ENCODE measurements at places on chromosomes 6 and 20.
A peak's percentile ranks its signal among the peaks of the same experiment; 100 is the strongest.

DNA sequence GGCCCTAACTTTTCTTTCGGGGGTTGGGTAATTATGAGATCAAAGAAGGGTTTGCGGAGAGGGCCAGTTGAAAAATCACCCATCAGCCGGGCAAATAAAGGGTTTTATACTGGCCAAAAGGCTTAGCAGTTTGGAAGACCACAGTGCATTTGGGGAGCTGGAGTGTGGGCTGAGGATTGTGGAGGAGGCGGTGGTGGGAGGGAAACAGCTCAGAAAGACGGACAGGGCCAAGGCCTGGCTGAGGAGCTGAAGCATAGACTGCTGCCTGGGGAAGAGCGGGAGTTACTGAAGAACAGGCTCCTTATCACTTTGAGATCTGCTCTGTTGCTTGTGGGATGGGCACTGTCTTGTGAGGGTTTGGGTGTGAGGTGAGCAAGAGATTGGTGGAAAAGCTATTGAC is 144.2 kb downstream of the CARMIL1 start:
- H3K4me1 ChIP-seq = no peaks in the 10 kb centered on the region
- no peaks in the 10 kb centered on the region for H3K27me3 ChIP-seq
- no peak overlapping the region for H3K4me3 ChIP-seq
- H3K27ac ChIP-seq = no peak overlapping the region
- no peak for DNase-seq

DNA sequence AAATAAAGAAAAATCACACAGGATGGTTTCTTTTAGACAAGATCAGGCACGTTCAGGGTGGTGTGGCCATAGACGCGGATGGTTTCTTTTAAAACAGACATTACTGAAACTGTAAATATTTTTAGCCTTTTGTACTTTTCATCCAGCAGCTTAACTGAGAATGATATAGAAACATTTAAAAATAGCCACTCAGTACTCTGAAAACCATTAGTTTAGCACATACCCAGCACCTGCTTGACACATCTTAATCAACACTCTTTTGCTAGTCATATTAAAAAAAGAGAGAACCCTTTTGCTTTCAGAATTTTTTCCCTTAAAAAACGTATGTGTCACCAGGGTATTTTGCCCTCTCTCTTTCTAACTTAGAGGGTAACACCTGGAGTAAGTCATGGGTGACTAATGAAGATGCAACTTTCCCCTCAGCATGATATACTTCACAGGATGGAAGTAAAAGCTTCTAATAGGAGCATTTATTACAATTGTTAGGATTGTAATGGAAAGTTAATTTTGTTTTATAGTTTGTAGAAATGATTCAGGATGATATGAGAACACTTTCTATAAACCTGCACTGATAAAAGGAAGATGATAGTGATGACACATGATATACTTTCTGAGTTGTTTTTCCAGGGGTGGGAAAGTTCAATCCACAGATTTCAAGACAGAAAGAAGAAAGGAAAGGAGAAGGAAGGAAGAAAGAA is 45.2 kb downstream of the BACH2 start:
- no peak for DNase-seq
- no peaks in the 10 kb centered on the region for H3K4me1 ChIP-seq
- H3K27ac ChIP-seq = no peak overlapping the region
- H3K27me3 ChIP-seq = no peaks in the 10 kb centered on the region

- peak overlapping the region; percentile 75 for H3K4me3 ChIP-seq
- no peaks in the 10 kb centered on the region for H3K4me1 ChIP-seq
- H3K27ac ChIP-seq = peak overlapping the region; percentile 94
- H3K27me3 ChIP-seq = no peaks in the 10 kb centered on the region
- DNase-seq = peak; percentile 80
- H3K36me3 ChIP-seq = peaks cover 16% of the 10 kb centered on the region
Observed at GRCh38 chr6:71420095-71420692, 131.6 kb downstream of the OGFRL1 start.

- H3K4me1 ChIP-seq = peaks cover 93% of the 10 kb centered on the region
- DNase-seq = peak; percentile 93
- no peaks in the 10 kb centered on the region for H3K36me3 ChIP-seq
- no peaks in the 10 kb centered on the region for H3K27me3 ChIP-seq
- H3K27ac ChIP-seq = peak overlapping the region; percentile 99
Observed at GRCh38 chr20:49583669-49584417, 15.9 kb upstream of the PTGIS start.

DNA sequence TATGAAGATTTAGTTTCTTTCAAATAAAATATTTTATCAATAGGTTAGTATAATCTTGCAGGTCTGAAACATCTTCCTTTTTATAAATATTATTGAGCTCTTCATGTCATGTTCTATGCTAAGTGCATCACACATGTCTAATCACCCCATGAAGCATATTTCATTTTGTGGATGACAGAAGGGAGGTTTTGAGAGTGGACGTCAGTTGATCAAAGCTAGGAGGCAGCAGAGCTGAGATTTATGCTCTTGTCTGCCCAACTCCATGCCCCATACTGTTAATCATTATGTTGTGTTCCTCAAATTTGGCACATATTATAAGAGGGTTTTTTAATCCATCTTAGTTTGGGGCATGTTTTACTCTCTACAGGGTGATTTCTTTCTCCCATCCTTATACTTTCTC is 22.7 kb downstream of the DSE start:
- H3K27ac ChIP-seq = no peak overlapping the region
- no peak overlapping the region for H3K4me3 ChIP-seq
- DNase-seq = no peak
- H3K36me3 ChIP-seq = no peaks in the 10 kb centered on the region
- H3K27me3 ChIP-seq = no peaks in the 10 kb centered on the region

GRCh38 chr6:37347670-37348111 is 6.1 kb upstream of the RNF8 start:
- H3K27ac ChIP-seq = no peak overlapping the region
- DNase-seq = no peak
- H3K36me3 ChIP-seq = no peaks in the 10 kb centered on the region
- H3K4me3 ChIP-seq = no peak overlapping the region
- no peaks in the 10 kb centered on the region for H3K27me3 ChIP-seq

DNA sequence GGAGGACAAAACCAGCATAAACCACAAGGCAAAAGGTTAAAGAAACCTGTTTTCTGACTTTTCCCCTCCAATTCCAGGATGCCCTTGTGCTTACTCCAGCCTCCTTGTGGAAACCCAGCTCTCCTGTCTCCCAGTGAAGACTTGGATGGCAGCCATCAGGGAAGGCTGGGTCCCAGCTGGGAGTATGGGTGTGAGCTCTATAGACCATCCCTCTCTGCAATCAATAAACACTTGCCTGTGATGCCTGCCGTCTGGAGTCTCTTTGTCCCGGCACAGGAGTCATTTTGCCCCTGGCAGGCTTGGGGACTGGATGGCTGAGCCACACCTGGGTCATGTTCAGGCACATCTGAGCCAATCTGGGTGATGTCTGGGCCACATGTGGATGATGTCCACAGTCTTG is 26.6 kb downstream of the BPIFB1 start:
- H3K4me1 ChIP-seq = no peaks in the 10 kb centered on the region
- no peak overlapping the region for H3K4me3 ChIP-seq
- no peaks in the 10 kb centered on the region for H3K27me3 ChIP-seq
- no peak for DNase-seq
- no peak overlapping the region for H3K27ac ChIP-seq

- no peak for DNase-seq
- no peak overlapping the region for H3K4me3 ChIP-seq
- no peaks in the 10 kb centered on the region for H3K27me3 ChIP-seq
- peaks cover 1% of the 10 kb centered on the region for H3K36me3 ChIP-seq
- H3K27ac ChIP-seq = no peak overlapping the region
Observed at GRCh38 chr6:21053612-21054011, 519.4 kb downstream of the CDKAL1 start.

DNA sequence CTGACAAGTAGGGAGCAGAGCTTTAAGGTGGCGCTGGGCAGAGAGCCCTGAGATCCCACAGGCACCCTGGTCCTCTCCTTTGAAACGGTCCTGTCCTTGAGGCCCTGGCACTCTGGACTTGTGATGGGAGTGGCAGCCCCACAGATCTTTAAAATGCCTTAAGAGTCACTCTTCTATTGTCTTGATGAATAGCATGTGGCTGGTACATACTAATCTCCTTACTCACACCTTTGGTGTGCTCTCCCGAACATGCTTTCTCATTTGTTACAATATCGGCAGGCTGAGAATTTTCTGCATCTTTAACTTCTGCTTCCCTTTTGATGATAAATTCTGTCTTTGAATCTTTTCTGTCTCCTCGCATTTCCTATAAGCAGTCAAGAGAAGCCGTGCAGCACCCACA is 333.8 kb downstream of the TFAP2A start:
- no peak for DNase-seq
- no peaks in the 10 kb centered on the region for H3K36me3 ChIP-seq
- no peaks in the 10 kb centered on the region for H3K4me1 ChIP-seq
- H3K27ac ChIP-seq = no peak overlapping the region
- peaks cover 3% of the 10 kb centered on the region for H3K27me3 ChIP-seq

- no peaks in the 10 kb centered on the region for H3K36me3 ChIP-seq
- DNase-seq = no peak
- H3K4me3 ChIP-seq = no peak overlapping the region
- peak overlapping the region; percentile 27 for H3K27ac ChIP-seq
- H3K27me3 ChIP-seq = no peaks in the 10 kb centered on the region
- H3K4me1 ChIP-seq = peaks cover 8% of the 10 kb centered on the region
Observed at GRCh38 chr20:13671916-13672378, 33.2 kb upstream of the TASP1 start.

GRCh38 chr6:108463784-108464183 is 96.9 kb upstream of the FOXO3 start:
- DNase-seq = no peak
- no peaks in the 10 kb centered on the region for H3K4me1 ChIP-seq
- H3K27me3 ChIP-seq = no peaks in the 10 kb centered on the region
- no peaks in the 10 kb centered on the region for H3K36me3 ChIP-seq
- no peak overlapping the region for H3K4me3 ChIP-seq

- no peaks in the 10 kb centered on the region for H3K36me3 ChIP-seq
- DNase-seq = no peak
- H3K4me1 ChIP-seq = no peaks in the 10 kb centered on the region
- no peaks in the 10 kb centered on the region for H3K27me3 ChIP-seq
Observed at GRCh38 chr20:35088231-35089145, 4.1 kb downstream of the TRPC4AP start.

DNA sequence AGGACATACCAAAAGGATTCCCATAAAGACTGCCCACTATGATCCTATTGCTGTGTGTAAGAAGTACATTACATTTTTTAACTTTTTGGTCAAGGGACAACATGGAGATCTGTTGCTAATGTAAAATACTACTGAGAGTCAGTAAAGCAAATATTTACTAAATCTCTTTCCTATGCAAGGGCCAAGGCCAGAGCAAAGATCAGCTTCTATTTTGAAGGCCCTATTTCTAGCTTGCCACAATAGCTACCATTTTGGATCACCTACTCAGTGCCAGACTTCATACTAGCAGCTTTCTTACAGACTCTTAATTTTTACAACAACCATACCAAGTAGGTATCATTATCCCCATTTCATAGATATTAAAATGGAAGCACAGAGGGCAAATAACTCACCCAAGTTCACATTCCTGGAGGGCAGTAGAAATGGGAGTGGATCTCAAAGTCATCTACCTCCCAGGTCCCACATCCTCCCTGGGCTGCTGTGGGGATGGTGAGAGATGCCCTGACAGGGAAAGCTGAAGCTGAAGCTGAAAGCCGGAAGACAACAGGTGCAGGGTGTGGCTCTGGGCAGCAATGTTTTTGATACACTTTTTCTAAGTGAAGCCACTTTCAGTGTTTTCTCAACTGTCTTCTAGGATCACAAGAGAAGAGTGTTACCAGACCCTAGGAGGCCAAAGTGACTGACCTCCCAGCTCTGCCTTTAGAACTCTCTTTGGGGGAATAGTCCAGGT is 321.2 kb downstream of the UBE3D start:
- no peaks in the 10 kb centered on the region for H3K4me1 ChIP-seq
- H3K27me3 ChIP-seq = no peaks in the 10 kb centered on the region
- H3K27ac ChIP-seq = no peak overlapping the region
- H3K4me3 ChIP-seq = no peak overlapping the region
- no peak for DNase-seq

GRCh38 chr6:53758496-53758895 is 36.3 kb upstream of the LRRC1 start:
- DNase-seq = no peak
- H3K4me1 ChIP-seq = no peaks in the 10 kb centered on the region
- no peak overlapping the region for H3K27ac ChIP-seq
- no peaks in the 10 kb centered on the region for H3K36me3 ChIP-seq

- no peak overlapping the region for H3K4me3 ChIP-seq
- no peak overlapping the region for H3K27ac ChIP-seq
- no peaks in the 10 kb centered on the region for H3K36me3 ChIP-seq
- no peak for DNase-seq
- H3K27me3 ChIP-seq = no peaks in the 10 kb centered on the region
- peaks cover 11% of the 10 kb centered on the region for H3K4me1 ChIP-seq
Observed at GRCh38 chr6:34906826-34907225, 17.8 kb downstream of the ANKS1A start.

DNA sequence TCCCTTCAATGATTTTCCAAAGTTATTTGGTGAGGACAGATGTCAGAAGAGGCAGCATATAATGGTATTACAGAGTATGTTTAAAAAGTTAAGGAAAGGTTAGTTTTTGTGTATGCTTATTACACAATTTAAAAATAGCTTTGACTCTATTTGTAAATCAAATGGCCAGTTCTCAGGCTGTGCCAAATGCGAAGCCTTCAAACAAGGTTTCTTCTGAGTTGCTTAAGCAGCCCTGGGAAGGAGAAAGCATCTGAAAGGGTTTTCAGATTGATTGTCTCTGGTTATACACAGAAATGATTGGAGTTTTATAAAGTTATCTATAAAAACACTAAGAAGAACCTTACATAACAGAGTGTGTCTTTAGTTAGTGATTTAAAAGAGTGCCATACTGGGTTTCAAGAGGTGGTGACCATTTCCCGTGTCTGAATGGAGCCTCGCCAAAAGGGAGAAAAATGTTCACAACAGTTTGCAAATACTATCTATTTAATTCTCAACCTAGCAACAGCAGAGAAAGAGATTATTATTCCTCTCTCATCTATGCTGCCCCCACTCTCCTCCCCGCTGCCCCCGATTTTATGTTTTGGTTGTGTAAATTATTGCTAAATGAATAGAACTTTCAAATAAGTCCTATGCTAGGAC is 16.7 kb downstream of the CD109 start:
- no peak overlapping the region for H3K4me3 ChIP-seq
- no peak overlapping the region for H3K27ac ChIP-seq
- H3K27me3 ChIP-seq = no peaks in the 10 kb centered on the region

DNA sequence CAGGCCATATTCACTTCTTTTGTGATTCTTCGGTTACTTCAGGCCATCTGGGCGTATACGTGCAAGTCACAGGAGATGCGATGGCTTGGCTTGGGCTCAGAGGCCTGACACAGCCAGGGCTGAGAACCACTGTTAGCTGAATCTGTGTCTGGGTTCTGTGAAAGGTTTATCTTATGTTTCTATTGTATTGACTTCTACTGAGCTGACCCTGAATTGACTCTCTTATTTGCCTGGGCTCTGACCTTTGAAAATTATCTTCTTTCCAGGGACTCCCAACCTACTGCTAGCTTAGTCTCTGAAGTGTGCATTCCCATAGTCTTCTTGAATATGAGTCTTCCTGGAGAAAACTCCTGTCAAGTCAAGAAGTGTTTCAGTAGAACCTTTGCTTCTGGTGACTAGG is 226.4 kb upstream of the SOX4 start:
- H3K27ac ChIP-seq = no peak overlapping the region
- no peaks in the 10 kb centered on the region for H3K36me3 ChIP-seq
- no peak for DNase-seq
- no peaks in the 10 kb centered on the region for H3K27me3 ChIP-seq

- DNase-seq = no peak
- peaks cover 26% of the 10 kb centered on the region for H3K4me1 ChIP-seq
- no peak overlapping the region for H3K27ac ChIP-seq
- no peak overlapping the region for H3K4me3 ChIP-seq
- H3K27me3 ChIP-seq = no peaks in the 10 kb centered on the region
Observed at GRCh38 chr20:32485770-32486478, 99.2 kb downstream of the NOL4L start.

All from tibial artery (tissue), 4 donors.